ENCODE measurements at places on chromosomes 3 and 15.
A peak's percentile ranks its signal among the peaks of the same experiment; 100 is the strongest.

GRCh38 chr15:63891079-63891767 is 57.5 kb upstream of the HERC1 start:
- no peak for DNase-seq

DNA sequence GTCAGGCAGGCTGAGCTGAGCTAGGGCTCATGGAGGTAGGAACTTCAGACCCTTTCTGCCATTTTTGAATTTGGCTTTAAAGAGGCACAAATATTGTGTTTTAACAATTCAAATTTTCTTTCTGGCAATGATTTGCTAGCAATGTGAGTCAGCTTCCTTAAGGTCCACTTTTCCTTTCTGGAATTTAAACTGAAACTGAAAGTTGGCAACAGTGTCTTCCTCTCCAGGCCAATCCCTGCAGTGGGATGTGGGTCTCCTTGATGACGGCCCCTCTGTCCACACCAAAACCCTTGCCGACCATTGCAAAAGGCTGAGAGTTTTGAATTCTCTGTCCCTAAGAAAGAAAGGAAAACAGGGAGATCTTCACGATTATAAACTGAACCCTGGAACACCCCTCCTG is 27.1 kb downstream of the RPSA start:
- peak; percentile 23 for DNase-seq

DNA sequence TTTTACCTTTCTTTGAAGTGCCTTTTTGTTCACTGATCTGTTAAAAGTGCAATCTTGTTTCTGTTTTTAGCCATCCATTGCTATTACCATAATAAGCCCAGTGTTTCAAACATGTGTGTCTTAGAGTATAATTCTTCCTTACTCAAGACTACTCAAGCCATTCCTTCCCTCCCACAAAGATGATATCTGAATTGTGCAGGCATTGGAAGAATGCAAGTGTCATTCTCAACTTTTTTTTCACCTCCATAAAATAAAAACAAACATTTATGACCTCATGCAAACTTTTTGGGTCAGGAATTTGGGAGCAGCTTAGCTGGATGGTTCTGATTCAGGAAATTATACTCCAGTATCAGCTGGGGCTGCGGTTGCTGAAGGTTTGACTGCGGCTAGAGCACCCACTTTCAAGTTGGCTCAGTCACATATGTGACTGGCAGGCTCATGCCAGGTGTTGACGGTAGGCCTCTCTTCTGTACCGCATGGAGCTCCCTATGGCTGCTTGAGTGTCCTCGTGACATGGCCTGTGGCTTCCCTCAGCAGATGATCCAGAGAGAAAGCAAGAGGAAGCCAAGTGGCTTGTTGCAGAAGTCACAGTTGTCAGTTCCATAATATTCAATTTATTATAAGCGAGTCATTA is 490.8 kb downstream of the CNTN4 start:
- DNase-seq = no peak

GRCh38 chr3:78275420-78275852 is 1235.5 kb downstream of the ROBO2 start:
- no peak for DNase-seq

DNA sequence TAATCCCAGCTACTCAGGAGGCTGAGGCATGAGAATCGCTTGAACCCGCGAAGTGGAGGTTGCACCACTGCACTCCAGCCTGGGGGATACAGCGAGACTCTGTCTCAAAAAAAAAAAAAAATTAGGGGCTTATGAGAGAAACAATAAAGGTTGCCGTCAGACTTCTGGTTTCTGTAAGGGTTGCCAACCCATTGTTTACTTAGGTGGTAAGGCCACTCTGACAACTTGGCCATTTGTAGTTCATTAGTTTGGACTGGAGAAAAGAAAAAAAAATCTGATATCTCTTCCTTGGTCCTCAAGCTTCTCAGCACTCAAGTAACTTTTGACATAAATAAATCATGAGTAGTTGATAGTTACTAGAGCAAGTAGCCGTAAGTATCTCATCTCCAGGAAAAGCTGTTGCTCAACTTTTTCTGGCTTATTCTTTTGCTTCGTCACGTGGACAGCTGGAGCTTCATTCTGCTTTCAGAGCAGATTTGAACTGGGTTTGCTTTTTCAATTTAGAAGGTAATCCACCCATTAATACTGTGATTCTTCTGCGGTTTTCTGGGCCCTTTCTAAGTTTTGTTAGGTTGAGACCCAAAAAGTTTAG is 9.4 kb downstream of the SNX1 start:
- DNase-seq = no peak

GRCh38 chr3:42476225-42477125 is 26.0 kb upstream of the VIPR1 start:
- DNase-seq = no peak

DNA sequence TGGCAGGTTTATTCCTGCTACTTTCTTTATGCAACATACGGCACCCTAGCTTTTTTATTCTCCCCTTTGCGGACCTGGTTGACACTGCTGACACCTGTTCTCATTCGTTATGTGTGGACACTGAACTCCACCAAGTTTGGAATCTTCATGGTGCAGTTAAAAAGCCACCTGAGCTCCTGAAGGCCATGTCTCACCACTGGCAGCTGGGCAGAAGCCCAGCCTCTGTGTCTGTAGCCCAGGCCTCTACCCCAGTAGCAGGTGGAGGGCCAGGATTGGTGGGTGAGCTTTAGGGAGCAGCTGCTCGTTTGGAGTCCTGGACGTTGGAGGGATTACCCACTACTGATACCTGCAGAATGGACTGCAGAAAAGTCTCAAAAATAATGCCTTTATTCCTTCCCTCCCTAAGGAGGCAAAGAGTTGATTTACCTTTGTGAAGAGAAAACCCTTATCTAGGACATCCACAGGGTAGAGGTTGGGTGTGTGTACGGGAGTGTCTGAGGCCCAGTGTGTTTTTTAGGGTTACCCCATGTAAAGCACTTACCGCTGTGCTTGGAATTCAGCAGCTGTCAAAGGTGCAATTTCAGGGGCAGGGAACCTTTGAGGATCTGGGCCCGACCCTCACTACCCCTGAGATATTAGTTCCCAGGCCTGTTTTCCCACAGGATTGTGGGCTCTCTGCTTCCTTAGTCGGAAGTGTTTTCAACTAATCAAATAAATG is 637 bp upstream of the CCNDBP1 start:
- DNase-seq = no peak

GRCh38 chr3:23044463-23044862 is 158.7 kb upstream of the UBE2E2 start:
- no peak for DNase-seq

DNA sequence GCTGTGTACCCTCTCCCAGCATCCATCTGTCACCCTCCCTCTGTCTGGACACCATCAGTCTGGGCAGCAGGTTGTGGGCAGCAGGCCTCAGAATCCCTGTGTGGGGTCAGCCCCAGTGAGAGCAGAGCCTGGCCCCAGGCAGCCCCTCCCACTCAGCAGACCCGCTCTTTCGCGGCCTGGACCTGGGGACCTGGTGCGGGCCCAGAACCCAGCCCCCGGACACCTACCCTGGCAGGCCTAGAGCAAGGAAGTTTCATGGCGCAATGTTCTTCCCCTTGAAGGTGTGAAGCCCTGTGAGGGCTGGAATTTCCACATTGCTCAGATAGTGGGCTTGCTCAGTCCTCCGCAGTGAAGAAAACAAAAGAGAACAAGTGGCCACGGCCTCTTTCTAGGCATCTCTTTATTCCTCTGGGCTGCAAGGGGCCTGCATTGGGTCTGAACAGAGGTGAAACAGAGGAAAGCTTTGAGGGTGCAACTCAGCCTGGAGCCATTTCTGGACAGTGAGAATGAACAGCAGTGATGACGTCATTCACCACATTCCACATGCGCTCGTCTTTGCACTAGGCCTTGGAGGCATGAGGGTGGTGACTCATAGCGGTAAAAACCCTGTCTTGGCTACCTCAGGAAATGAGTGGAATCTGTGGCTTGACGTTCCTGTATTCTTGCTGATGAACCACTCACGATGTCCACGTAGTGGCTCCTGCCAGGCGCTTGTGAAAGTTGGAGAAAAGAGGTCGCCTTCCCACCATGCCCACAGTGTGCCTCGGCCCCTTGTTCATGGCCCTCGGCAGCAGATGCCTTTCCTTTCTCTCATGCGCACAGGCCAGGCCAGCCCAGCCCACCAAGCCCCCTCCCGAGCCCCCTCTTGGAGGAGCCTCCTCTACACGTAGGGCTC is 66.1 kb downstream of the SLC30A4 start:
- peak; percentile 100 for DNase-seq

- DNase-seq = no peak
Measured at GRCh38 chr3:49606427-49606826, 52.1 kb downstream of the BSN start.

DNA sequence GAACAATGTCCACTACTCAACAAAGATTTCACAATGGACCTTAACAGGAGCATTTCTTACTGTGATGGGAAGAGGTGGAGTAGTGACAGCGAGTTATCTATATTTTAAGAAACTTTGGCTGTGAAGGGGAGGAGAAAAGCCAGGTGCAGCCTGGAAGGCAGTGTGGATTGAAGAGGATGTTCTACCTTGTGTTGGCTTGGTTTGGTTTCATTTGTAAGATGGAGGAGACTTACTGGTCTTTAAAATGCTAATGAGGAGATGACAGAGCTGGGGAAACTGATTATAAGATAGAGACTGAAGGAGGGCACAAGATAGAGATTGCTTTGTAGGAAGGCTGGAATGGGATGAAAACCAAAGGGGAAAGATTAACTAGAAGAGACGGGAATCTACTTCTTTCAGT is 59.4 kb downstream of the PLOD2 start:
- DNase-seq = no peak

DNA sequence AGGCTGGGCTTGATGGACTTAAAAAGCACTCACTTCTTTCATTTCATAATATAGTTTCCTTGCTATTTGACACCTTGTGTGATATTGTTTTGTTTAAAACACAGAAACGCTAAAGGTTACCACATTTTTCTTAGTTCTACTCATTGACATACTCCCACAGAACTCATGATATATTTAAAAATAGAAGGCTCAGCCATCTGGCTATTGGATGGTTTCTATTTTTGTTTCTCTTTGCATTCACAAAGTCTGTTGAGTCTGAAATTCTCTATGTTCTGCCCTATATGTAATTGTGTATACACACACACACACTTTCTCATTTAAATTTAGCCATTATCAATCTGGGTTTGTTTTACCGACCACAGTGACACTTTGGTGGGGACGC is 128.2 kb downstream of the SOX2 start:
- DNase-seq = no peak

- DNase-seq = no peak
Measured at GRCh38 chr3:111850537-111850936, 8.5 kb upstream of the PHLDB2 start.

- DNase-seq = no peak
Measured at GRCh38 chr3:120052677-120053076, 41.6 kb downstream of the GSK3B start.

GRCh38 chr3:153232851-153233271 is 70.8 kb downstream of the RAP2B start:
- peak; percentile 56 for DNase-seq

GRCh38 chr3:13879102-13879945 is 547 bp downstream of the WNT7A start:
- DNase-seq = no peak

DNA sequence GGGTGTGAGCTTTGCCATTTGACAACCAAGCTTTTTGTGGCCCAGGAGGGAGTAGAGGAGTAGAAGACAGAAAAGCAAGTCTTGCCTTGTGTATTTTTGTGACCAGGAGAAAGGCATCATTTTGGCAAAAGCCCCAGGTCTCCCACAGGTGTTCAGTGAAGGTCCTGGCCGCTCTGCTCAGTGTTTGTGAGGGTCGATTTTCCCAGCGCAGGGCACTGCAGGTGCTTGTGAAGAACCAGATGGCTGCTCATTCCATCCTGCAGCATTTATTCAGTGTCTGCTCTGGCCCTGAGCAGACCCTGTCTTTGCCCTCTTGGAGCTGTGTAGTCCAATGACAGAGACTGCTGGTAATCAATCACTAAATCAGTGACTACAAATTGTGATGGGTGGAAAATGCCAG is 19.5 kb downstream of the TRAK1 start:
- no peak for DNase-seq

DNA sequence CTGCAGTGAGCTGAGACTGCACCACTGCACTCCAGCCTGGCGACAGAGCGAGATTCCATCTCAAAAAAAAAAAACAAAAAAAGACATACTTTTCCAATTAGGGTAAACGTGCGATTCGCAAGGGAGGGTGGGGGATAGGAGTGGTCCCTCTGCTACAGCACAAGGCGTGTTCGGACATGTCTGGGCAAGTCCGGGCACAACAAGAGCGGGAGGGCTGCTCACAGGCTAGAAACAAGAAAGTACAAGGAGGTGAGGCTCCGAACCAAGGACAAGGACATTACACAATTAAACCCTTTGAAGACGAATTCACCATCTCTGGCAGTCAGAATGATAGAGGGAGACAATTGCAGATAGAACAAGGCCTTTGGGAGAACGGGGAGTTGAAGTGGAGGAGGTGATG is 32.2 kb upstream of the BCL2A1 start:
- DNase-seq = no peak

- DNase-seq = no peak
Measured at GRCh38 chr3:94587291-94587690, 524.4 kb downstream of the NSUN3 start.

DNA sequence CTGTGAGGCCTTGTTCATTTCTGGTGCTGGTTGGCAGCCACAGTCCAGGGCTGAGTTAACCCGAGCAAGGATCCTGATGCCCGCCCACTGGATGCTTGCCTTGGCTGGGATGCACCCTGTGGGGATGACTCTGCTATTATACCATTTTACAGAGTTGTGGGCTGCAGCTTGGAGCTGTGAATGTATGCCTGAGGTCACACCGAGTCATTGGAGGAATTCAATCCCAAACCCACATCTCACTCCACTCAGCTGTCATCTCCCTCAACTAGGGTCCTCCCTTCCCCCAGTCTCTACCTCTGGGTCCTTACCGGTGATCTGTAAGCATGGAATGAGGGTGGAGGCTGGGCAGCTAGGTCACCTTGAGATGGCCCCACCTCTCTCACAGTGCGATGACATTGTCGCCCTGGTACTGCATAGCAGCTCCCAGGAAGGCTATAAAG is 22.1 kb downstream of the MAPKAPK3 start:
- no peak for DNase-seq

- no peak for DNase-seq
Measured at GRCh38 chr15:23569151-23569925, 3.9 kb downstream of the MKRN3 start.

- DNase-seq = no peak
Measured at GRCh38 chr3:69072928-69073327, 7.2 kb downstream of the UBA3 start.

- DNase-seq = no peak
Measured at GRCh38 chr3:18989237-18989795, 159.0 kb upstream of the KCNH8 start.

- no peak for DNase-seq
Measured at GRCh38 chr3:169363318-169364265, 299.9 kb downstream of the MECOM start.

- no peak for DNase-seq
Measured at GRCh38 chr3:58640700-58641372, 25.7 kb downstream of the FAM3D start.

GRCh38 chr3:153410517-153410916 is 248.5 kb downstream of the RAP2B start:
- DNase-seq = no peak

Data from non-pigmented ciliary epithelial cell (primary cell).